Activated naive CD4-positive, alpha-beta T cell treated with Interleukin-2 at 50 U/mL for 16 hours (primary cell): ENCODE measurements at places on chromosomes 12 and 14.

DNA sequence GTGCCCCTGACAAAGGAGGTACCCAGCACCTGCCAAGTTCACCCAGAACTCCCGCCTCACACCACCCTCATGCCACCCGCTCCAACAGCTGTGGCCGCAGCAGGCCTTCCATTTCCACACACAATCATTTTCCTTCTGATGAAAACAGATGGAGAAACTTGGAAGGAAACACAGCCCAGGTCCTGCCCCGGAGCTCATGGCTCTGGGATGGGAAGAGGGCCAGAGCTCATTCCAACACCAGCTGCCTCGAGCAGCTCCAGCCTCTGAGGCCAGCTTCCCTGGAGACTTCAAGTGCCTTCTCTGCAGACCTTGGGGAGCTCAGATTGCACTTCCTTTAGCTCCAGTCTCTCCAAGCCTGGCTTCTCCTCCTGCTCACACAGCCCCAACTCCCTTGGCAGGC is 55.1 kb upstream of the CMKLR1 start:
- DNase-seq: no peak

DNA sequence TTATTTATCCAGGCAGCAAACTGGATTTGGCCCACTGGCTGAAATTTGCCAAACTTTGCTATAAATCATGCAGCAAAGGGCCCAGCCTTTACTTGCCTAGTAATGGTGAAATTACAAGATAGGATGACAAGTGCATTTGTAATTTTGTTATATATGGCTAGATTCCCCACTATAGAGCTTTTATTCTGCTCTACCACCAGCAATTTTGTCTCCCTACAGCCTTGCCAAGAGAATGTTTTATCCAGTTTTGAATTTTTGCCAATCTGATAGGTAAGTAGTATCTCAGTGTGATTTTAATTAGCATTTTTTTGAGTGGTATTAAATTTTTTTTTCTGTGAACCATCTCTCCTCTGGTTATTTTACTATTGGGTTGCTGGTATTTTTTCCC is 161.6 kb downstream of the SLC41A2 start:
- no peak for DNase-seq

DNA sequence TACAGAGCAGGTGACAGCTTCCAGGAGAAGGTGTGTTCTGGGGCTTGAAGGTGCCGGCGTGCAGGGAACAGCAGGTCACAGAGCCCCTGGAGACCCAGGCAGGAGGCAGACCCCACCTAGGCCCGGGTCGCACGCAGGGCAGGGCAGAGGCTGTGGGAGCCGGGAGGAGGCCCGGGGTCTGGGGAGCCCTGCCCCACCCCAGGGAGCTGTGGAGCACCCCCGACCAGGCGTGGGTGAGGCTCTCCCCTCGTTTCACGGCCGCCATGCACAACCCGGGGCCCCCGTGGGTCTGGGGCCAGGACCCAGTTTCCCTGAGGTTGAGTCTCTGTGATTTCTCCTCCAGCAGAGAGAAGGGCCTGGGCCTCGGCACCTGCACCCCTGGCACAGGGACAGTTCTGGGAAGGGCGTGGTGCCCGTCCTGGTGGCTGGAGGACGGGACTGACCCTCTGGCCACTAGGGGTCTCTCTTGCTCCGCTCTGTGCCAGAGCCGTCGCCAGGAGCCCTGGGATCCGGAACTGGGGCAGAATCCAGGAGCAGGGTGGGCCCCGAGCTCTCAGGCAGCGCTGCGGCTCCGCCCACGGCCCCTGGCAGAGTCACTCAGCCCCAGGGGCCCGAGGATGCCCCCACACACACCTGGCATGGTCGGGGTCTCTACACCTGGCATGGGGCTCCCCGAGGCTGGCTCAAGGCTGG is 75.2 kb upstream of the FBRSL1 start:
- DNase-seq: peak; percentile 75

- DNase-seq: no peak
These were observed 364.8 kb downstream of the NELL2 start for GRCh38 chr12:44511289-44511688.

- no peak for DNase-seq
These were observed 17.3 kb upstream of the CCND2 start for GRCh38 chr12:4256043-4256826.

DNA sequence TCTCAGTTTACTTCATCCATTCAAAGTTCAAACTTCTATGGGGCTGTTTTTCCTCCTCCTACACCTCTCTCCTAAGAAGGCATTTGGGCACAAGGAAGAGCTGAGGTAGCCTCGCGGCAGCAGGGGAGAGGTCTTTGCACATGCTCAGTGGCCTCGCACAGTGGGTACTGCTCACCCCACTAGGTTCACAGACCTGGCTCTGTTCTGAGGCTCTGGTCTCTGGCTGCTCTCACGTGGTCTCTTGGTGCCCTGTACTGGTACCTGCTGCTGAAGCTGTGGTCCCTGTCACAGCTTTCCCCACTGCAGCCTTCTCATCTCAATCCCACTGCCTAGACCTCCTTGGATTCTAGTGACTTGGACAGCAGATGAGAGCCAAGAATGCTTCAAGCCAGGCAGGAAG is 134.7 kb upstream of the CRY1 start:
- DNase-seq: no peak

DNA sequence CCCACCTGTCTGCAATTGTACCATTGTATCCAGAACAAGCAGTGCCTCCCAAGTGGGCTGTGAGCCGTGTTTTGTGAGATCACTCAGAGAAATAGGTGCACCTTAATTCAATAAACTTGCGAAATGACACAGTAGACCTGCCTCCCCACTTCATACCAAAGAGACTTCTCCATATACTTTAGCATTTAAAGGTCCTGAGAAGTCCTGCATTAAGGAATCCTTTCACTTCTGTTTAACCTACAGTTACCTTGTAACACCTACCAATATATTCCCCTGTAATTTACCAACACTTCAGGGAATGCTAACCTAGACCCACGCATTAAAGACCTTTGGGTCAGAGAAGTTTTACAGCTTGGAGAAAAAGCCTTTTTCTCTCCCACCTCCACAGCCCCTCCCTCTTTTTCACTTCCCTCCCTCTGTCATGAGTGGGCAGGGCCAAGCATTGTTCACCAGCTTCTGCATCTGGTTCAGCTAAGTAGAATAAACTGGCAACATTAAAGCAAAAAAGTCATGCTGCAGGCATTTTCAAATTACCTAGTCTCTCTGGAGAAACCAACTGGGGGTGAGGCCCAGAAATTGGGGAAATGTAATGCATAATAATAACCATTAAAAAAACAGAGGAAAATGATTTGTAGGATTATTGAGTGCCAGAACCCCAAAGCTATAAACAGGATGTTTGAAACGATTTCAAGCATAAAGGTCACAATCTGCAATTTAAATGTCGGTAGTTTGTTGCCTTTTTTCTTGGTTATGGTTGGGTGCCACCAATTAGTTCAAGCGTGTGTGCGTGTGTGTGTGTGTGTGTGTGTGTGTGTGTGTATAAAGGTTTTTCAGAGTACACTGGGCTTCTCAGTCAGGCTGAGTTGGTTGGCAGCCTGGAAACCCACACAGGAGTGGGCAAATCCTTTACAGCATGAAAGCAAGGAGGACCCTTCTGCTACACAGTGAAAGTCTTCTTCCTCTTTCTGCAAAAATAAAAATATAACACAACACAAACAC is 13.7 kb upstream of the WSCD2 start:
- DNase-seq: no peak

GRCh38 chr12:47616440-47616839 is 89.4 kb downstream of the RPAP3 start:
- DNase-seq: no peak

DNA sequence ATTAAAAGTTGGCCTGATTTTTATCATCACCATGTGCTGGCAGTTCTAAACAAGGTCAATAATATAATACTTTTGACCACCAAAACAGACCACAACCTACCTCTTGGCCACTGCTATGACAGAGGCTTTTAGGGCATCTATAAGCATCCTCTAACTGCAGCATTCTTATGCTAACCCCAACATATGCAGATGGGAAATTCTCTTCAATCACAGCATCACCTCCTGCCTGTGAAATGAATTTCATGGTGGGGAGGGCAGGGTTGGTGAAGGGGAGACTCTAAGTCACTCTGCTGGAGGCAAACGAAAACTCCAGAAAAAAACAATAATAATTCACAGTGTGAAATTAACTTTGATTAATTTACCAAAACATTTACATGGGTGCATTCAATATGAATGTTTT is 78.8 kb upstream of the FAR2 start:
- no peak for DNase-seq

DNA sequence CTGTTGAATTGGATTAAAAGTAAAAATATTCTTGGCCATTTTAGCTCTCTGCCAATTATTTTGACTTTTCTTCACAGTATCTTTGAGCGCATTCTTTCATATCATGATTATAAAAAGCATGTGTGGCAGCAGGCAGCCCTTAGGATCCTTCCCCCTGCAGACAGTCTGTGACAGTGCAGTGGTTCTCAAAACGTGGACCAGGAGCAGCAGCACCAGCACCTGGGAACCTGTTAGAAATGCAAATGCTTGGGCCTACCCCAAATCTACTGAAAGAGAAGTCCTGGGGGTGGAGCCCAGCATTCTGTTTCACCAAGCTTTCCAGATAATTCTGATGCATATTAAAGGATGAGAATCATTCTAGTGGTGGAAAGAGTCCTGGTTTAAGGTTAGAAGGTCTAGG is 155.6 kb downstream of the MON2 start:
- DNase-seq: no peak

- DNase-seq: no peak
These were observed 28.1 kb downstream of the USP15 start for GRCh38 chr12:62288328-62288727.

GRCh38 chr14:74579447-74580274 is 32.4 kb downstream of the LTBP2 start:
- DNase-seq: peak; percentile 43

- DNase-seq: no peak
These were observed 61.2 kb upstream of the VASH1 start for GRCh38 chr14:76699939-76700590.

GRCh38 chr12:96392397-96392796 is 7.8 kb downstream of the CDK17 start:
- DNase-seq: no peak

DNA sequence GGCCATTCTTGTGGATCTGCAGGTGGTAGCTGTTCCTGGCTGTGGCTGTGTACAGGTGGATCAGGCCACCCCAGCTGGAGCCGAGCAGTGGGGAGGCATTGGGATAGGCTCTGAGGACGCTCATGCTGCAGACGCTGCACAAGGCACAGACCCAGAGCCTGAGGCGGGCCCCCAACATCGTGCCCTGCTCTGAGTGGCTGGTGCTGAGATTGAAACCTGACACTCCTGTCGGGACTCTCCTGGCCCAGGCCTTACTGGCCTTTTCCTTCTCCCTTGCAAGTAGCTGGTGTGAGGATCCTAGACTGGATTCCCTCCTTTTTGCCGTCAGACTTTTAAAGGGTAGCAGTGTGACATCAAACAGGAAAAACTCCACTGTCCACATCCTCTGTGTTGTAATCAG is at the start of gene FGF23:
Gene FGF23 (minus strand): TSS at position 308 of the 400 bp plus-strand sequence. CDS start 130 bp downstream, at position 178.
- no peak for DNase-seq

DNA sequence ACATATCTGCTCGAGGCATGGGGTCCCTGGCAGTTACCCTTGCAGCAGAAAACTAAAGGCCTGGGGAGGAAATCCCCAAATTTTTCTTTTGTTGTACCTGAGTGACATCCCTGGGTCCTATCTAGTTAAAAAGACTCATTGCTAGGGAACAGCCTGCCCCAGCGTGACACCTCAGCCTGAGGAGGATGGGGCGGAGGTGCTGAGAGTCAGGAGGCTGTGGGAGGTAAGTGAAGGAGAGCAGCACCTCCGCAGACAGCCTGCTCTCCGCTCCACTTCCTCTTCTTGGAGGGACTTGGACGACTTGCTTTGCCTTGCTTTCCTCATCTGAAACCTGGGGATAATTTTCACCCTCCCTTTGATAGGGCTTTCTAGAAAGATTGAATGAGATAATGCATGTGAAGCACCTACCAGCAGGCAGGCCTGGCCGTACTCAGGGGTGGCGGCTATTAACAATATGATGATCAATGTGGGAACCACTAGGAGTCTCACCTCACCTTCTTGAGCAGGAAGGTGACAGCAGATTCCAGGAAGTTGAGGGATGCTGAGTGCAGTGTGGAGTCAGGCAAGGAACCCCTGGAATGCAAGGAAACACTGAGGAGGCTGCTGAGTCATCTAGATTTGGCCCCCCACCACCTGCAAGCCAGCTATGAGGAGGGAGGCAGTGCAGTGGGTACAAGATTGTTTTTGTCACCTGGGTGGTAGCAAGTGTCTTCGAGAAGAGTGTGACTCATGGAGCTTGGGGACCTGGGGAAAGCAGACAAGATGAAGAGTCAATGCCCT is 23.2 kb downstream of the UBE3B start:
- DNase-seq: no peak

- DNase-seq: no peak
These were observed 249.2 kb upstream of the BTG1 start for GRCh38 chr12:92394895-92395294.

GRCh38 chr14:80926397-80927082 is 15.0 kb downstream of the CEP128 start:
- no peak for DNase-seq

- no peak for DNase-seq
These were observed 88.4 kb upstream of the TMEM132C start for GRCh38 chr12:128178565-128178964.

DNA sequence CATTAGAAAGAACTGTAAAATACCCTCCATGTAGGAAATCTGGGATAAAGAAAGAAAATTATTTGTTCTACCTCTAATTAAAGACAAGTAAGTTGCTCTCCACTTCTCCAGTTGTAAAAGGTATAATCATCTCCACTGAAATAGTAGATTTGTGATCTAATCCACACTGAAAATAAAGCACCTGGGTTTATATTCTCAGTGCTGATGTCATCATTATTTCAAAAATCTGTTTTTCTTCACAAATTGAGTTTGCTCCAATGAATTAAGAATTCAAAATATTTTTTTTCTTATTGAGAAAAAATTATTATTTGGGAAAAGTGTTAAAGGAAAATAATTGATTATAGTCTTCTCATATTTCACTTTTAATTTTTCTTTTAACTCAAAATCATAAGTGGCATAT is 869.2 kb downstream of the SLC16A7 start:
- DNase-seq: no peak

DNA sequence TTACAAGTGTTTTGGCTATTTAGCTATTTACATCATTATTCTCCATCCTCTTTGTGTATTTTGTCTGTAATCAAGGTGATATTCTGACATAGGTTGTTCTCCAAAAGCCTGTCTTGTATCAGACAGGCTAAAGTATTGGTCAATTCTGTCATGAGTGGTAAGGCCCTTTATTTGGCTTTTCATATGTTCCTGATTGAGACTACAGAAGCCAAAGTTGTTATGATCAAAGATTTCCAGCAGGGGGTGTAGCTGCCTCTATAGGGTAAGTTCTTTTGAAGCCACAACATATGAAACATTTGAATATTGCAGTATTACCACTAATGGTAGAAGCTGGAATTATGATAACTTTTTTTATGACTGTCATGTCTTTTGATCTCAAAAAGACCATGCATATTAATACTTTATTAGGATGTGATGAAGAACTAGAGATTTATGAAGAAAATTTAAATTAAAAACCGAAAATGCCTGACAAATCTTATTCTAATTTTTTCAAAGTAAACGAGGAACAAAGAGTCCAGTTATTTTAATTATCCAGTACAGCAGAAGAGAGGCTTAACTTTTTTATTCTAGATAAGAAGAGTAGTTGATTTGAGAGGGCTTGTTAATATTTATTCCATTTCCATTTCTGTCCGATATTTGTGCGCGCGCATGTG is 3.4 kb upstream of the ARHGAP5 start:
- peak; percentile 34 for DNase-seq
